HCT116 (cell line): ENCODE measurements at places on chromosomes 1 and 21.

DNA sequence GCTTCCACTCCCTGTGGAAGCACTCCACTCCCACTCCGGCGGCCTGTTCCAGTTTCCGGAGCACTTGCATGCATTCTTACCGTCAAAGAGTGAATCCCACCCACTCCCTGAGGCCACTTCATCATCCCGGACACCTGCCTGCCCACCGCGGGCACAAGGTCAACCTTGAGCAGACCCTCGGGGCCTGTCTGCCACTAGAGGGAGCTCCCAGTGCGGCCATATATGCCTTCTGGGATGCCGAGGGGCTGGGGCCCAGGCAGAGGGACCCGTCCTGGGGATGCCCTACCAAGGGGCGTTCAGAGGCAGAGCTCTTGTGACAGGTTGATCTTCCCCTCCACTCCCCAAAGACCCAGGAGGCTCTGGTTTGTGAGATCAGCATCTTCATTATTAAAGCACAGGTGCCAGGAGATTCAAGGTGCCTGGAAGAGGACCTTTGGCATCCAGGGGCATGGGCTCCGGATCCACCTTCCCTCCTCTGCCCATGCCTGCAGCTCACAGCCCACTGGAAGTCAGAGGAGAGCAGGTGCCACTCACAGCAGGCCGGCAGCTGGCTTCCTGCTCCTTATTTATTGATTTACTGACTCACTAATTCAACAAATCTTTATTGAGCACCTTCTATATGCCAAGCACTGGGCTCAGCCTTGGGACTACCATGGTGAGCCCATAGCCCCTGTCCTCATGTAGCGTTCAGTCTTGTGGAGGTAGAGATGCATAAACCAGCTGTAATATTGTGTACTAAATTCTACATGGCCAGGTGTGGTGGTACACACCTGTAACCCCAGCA lies 47.3 kb downstream of the UBIAD1 start:
- DNase-seq, result no peak

GRCh38 chr21:18369115-18369514 lies 34.5 kb downstream of the TMPRSS15 start:
- DNase-seq, result no peak

GRCh38 chr1:105591681-105592080 lies 1464.8 kb upstream of the PRMT6 start:
- no peak for DNase-seq

DNA sequence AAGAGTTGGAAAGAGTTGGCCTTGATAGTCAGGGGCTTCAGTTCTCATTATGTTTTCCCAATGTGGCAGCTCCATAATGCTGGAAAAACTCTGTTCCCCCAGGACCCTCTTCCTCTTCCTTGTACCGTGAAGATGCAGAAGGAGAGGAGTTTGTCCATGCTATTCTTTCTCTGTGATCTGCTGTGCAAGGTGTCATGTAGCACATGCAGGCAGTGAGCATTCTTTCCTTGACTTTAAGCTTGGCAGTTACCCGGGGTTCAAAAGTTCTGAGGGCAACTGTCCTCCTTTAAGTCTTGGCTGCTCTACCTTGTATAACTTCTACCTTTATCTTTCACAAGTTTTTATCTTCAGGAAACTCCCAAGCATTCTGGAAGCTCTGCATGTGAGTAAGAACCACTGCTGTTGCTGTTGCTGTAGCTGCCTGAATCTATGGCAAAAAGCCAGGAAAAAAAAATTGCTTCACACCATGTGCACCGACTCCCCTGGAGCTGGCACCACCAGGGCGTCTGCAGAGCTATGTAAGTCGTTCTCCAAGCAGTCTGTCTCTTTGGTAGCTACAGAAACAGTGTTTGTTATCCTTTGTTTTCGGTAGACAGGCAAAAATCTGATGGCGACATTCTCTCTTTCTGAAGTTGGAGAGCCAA lies 42.7 kb upstream of the SLC16A1 start:
- DNase-seq, result no peak

GRCh38 chr1:113947388-113948107 lies 18.4 kb downstream of the HIPK1 start:
- DNase-seq, result no peak

- DNase-seq, result peak; percentile 19
These were observed 4.5 kb upstream of the LRRC52 start for GRCh38 chr1:165539306-165539705.

DNA sequence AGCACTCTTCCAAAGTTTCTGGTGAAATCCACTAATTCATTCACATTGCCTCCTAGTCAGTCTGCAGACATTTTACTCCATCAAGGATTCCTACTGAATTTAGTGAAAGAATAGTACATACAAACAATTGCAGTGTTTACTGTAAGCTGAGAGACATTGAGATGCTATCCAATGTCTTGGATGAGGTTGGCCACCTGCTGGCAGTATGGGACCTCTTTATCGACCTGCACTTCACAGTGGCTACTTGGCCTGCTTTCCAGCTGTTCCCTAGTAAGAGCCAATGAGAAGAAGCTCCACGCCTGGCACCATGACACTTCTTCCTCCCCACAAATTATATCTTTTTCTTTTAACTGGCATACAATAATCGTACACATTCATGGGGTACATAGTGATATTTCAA lies 51.5 kb upstream of the LRIF1 start:
- no peak for DNase-seq

DNA sequence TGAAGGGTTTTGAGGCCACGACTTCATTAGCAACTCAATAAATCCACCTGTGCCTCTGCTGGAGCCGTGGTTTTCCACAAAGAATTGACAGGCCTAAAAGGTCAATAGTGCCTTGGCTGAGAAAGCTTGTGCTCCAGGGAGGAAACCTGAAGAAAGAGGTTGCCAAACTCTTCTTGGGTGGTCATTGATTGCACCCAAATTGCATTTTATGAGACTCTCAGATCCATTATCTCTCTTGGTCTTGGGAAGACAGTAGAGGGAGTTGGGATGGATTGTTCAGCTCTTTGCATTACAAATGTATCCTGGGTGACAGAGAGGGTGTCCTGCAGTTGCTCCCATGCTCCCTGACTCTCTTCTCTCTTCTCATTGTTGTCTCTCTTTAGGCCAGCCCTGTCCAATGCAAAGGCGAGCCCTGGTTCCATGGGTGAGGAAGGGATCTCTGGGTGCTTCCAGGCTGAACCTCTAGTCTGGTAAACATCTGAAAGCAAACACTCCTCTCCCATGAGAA lies 46.1 kb upstream of the HTR1D start:
- no peak for DNase-seq

DNA sequence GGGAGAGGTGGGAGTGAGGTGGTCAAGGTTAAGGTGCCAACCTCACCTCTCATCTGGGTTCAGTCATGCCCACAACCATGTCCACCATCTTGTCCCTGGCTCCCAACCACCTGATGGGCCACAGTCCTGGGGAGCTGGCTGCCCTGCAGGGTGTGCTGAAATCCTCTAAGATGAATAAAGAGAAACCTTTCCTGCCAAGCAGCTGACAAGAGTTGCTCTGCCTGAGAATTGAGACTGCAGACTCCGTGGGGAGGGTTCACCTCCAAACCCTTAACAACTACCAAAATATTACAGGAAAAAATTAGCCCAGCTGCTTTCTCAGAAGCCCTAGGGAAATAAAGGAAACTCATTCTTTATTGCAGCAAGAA lies 15.2 kb upstream of the FGR start:
- DNase-seq, result no peak

- DNase-seq, result no peak
These were observed 58.5 kb downstream of the EXTL2 start for GRCh38 chr1:100835866-100836842.

DNA sequence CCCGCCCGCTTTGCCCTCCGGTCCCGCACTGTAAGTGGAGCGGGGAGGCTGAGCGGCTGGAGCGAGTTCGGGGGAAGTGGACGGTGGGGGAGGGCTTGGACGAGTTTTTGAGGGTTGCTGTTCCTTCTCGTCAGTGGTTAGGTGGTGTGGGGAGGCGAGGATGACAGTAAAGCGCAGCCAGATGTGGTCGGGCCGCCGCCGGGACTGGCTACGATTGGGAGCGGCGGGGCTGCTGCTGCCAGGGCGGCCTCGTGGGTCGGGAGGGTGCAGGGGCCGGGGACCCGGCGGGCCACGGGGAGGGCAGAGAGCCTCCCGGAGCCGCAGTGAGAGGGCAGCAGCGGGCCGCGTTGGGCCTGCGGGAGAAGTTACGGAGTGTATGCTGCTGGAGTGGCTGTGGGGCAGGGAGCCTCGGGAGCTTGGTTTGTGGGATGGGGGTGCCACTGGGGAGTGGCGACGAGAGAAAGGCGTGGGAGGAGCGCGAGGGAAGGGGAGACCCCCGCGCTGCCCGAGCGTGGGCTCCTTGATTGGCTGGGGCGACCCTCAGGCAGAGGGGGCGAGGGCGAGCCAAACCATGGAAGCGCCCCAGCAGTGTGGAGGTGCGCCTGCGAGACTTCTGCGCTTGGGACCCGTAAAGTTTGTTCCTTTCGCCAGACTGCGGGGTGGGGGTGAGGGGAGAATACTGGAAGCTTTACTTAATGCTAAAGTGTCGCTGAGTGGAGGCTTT lies 2.1 kb downstream of the ADGRL2 start:
- DNase-seq, result no peak
